NCI-H1930 (cell line): ENCODE measurements at places on chromosomes 5 and 9.

GRCh38 chr5:108367679-108368334 lies 14.1 kb downstream of the FBXL17 start:
- DNase-seq, result no peak

- no peak for DNase-seq
Observed at GRCh38 chr5:38670878-38671277, 114.4 kb upstream of the LIFR start.

DNA sequence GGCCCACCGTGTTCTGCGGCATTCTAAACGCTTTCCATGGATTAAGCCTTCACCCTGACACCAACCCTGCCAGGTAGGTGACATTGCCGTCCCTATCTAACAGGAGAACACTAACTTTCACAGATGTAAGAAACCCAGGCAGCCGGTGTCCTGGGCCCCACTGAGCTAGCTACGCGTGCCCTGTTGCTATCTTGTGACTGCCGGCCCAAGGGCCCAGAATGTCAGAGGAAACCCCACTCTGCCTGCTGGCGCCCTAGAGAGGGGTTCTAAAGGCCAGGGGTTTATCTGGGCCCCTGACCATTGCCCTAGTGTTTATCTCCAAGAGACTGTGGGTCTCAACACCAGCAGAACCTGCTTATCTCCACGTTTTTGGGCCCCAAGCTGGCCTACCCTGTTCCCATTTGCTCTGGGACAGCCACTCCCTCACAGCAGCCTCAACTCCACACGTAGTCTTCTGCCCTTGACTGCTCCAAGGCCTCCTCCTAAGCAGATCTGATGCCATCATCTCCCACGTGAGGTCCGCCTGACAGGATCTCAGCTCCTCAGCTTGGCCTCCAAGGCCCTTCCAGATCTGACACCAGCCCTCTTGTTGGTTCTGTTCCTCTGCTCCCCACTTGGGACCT lies 18.1 kb upstream of the ZBTB34 start:
- no peak for DNase-seq

DNA sequence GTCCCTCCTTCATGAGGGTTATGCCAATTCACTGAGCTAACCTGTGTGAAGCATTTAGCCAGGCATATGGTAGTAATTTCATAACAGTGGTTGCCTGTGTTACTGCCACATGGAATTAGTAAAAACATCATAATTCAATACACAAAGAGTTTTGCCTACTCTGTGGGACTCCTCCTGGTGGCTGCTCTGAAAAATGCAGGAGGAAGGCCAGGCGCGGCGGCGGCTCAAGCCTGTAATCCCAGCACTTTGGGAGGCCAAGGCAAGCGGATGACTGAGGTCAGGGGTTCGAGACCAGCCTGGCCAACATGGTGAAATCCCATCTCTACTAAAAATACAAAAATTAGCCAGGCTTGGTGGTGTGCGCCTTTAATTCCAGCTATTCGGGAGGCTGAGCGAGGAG lies 547.3 kb downstream of the CDK5RAP2 start:
- DNase-seq, result no peak

DNA sequence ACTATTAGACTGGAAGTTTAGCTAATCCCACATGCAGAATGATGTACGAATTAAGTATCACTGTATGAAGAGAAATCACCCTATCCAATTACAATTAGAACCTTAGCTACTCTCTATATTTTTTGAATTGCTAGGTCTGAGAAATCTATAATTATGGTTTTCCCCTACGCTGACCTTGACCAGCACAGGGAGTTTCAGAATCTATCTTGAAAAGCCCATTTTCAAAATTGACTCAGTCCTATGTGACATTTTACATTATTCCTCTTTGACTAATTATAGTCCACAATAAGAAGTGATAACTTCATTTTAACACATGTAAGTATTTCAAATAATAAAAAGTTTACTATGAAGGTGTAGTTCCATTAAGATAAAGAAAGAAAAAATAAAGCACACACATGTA lies 21.5 kb downstream of the NUDT12 start:
- no peak for DNase-seq

- DNase-seq, result peak; percentile 48
Observed at GRCh38 chr9:126490871-126491567, 122.7 kb upstream of the LMX1B start.

- DNase-seq, result no peak
Observed at GRCh38 chr9:90053027-90053426, 448.2 kb downstream of the GADD45G start.

GRCh38 chr9:113914517-113914916 lies 38.4 kb downstream of the ZNF618 start:
- DNase-seq, result no peak

- no peak for DNase-seq
Observed at GRCh38 chr9:6802926-6803325, 45.2 kb downstream of the KDM4C start.

GRCh38 chr9:121305269-121305994 lies 37.5 kb downstream of the GSN start:
- DNase-seq, result no peak

DNA sequence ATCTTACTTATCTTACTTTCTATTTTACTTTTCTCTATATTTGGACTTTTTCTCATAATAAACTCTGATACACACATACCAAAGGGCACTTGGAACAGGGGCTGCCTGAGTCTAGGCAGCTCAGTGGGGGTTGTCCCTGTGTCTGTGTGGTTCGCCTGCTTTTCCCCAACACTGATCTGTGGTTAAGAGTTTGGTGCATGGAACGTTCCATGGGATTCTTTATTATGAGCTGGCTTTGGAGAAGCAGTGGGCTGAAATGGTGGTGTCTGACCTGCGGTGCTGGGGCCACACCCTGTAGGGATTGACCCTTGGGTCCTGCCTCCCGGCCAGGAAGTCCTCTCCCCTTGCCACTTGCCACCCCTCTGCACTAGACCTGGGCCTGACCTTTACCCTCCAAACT lies 47.4 kb downstream of the ANKRD33B start:
- DNase-seq, result no peak

DNA sequence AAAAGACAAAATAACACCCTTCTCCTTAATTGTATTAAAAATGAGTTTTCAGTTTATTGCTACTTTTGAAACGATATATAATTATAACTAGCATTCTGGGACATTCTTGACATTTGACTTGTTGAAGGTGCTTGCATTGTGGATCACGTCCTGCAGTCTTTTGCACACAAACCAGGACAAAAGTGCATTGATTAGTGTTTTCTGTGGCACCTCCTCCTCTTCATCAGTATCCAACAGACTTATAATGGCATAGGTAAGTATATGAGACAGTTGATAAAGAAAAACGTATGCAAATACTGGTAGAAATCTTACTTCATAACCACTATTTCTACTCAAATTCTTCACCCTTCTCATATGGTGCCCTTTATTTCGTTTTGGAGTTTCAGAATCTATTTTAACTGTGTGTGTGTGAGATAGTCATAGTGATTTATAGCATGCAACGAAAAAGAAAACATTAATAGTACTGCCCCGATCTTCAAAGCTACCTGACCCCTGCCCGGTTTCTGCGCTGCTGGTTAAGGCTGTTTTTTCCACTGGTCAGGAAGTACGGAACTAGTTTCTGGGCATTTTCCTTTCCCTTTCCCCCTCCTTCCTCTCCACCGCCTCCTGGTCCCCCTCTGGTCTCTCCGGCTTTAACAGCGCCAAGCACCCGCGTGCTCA lies 639 bp upstream of the RASA1 start:
- no peak for DNase-seq

DNA sequence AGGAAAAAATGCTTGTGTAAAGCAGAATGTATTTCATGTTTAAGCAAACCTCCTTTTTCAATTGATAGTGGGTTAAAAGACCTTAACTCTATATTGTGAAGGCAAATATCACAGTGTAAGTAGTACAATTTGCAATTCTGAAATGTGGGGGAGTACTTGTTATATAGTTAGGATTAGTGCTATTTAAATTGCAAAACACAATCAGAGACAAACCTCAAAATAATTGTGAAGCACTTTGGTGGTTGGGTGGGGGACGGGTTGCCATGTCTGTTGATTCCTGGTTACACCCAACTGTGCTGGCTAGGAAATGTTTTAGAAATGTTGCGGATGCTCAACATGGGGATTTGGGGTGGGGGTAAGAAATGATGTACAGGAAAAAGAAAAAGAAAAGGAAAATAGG lies 37.4 kb downstream of the EGFLAM start:
- DNase-seq, result no peak

DNA sequence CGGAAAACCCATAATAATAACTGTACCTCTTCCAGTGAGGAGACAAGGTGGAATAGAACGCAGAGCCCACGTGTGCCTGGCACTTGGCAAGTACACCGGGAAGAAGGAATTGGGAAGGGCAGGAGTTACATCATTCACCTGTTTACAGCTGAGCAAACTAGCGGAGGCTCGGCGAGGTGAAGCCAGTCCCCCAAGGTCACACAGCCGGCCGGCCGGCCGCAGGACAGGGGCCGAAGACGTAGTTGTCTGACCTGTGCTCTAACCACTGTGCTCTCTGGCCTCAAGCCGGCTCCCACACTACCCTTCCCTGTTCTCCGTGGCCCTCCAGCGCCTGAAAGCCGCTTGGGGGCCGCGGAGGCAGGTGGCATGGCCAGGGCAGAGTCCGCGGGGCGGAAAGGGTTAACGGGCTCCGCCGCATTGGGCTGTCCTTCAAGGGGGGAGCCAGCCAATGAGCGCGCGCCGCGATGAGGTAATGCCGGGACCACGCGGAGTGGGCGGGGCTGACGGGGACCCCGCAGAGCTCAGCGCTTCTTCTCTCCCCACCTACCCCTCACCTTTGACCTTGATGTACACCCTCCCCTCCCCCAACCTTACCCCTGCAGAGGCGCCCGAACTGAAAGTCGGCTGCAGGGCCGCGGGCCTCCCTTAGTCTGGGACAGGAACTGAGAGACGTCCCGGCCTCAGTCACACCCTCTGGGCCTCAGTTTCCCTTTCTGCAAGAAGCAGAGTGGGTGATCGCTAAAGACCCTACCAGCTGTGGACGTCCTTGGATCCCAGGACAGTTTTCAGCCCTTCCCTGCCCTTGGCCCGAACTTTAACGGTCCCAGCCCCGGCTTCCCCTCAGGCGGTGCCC lies 125.1 kb downstream of the C9orf50 start:
- peak; percentile 42 for DNase-seq

- DNase-seq, result no peak
Observed at GRCh38 chr5:122030251-122030650, 47.8 kb downstream of the LOX start.

GRCh38 chr9:33709269-33709668 lies 86.1 kb upstream of the PRSS3 start:
- no peak for DNase-seq

DNA sequence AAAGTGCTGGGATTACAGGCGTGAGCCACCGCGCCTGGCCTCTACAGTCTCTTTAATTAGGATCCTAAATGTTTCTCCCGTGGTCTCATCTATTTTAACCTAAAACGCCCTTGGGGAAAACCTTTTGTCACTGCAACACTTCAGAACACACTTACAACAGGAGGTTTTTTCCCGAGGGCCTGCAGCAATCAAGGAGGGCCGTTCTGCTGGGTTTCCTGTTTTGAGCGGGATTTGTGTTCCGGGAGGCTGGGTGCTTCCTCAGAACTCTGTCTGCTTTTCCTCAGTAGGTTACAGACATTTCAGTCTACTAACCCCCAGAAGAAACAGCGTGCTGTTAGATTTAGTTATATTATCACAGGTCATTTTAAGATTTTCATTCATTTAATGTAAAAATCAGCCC lies 65.4 kb upstream of the IRX4 start:
- no peak for DNase-seq

DNA sequence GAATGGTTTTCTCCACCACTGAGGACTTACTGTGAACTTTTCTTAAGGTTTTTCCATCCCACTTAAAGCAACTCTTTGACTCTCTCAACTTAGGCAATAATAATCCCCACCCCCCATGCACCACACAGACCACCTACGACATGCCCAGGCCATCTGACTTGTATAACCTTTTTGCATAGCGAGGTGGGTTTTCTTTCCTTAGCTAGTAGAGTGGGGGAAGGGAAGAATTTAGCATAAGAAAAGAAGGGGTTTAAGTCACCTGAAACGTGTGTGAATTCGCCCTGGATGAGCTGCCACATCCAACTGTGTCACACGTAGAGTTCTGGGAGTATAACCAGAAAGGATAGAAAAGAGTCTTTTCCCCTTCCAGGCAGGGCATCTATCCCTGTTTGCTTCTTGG lies 262.7 kb downstream of the YTHDC2 start:
- no peak for DNase-seq

- DNase-seq, result no peak
Observed at GRCh38 chr5:135313405-135313804, 85.6 kb downstream of the MACROH2A1 start.

DNA sequence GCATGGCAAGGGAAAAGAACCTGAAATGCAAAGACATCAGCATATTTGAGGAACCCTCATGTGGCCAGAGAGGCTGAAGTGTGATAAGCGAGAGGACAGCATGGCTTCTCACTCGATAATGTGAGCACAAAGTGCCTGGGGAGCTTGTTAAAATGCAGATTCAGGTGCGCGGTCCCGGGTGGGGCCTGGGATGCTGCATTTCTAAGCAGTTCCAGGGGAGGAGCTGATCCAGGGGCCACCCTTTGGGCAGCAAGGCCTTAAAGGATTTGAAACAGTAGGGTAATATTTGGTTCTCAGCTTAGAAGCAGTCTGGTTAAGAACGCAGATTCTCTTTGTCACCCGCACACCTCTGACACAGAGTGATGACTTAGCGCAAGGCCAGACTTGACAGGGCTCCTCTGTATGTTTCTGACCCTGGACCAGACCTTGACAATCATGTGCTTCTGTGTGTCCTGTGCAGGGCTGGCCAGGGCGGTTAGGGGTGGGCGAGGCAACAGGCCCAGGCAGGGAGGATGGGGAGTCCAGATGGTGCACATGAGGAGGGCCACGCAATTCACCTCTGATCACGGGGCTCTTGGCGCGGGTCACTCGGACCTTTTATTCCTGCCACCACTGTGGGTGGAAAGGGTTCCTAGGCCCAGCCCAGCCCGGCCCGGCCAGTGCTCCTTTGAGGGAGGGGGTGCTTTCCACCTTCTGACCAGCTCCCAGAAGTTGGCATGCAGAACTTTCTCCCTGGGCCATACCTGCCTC lies 62.8 kb upstream of the TBC1D2 start:
- no peak for DNase-seq

- DNase-seq, result no peak
Observed at GRCh38 chr9:104784098-104784497, 20.2 kb downstream of the NIPSNAP3B start.

- DNase-seq, result peak; percentile 17
Observed at GRCh38 chr5:59587489-59588337, 305.8 kb downstream of the PDE4D start.

DNA sequence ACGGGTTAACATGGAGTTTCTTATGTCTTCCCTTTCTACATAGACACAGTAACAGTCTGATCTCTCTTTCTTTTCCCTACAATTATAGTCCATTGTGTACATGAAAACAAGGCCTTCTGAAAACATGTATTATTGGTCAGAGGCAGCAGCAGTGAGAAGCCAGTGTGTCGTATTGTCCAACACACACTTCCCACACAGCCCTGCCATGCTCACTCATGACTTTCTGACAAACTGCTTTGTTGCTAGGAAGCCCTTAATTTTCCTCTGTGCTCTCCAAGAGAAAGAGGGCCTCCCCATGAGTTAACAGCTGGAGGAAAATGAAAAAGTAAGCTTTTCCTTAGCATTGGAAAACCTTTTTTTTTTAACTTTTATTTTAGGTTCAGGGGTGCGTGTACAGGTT lies 56.4 kb upstream of the N4BP3 start:
- DNase-seq, result no peak
